ENCODE measurements at places on chromosomes 16 and 17. TPM values are rescaled to one million over a fixed set of nuclear protein-coding genes. Genes with fewer than 3 reads are reported as not detected.
A peak's percentile ranks its signal among the peaks of the same experiment; 100 is the strongest.

- DNase-seq: no peak
These were observed 46.4 kb upstream of the CLEC3A start for GRCh38 chr16:77975942-77976341.

- DNase-seq: peak; percentile 43
These were observed 65.4 kb downstream of the MRC2 start for GRCh38 chr17:62692721-62693431.

- no peak for DNase-seq
These were observed 36.0 kb downstream of the ZFP90 start for GRCh38 chr16:68575082-68575481.

DNA sequence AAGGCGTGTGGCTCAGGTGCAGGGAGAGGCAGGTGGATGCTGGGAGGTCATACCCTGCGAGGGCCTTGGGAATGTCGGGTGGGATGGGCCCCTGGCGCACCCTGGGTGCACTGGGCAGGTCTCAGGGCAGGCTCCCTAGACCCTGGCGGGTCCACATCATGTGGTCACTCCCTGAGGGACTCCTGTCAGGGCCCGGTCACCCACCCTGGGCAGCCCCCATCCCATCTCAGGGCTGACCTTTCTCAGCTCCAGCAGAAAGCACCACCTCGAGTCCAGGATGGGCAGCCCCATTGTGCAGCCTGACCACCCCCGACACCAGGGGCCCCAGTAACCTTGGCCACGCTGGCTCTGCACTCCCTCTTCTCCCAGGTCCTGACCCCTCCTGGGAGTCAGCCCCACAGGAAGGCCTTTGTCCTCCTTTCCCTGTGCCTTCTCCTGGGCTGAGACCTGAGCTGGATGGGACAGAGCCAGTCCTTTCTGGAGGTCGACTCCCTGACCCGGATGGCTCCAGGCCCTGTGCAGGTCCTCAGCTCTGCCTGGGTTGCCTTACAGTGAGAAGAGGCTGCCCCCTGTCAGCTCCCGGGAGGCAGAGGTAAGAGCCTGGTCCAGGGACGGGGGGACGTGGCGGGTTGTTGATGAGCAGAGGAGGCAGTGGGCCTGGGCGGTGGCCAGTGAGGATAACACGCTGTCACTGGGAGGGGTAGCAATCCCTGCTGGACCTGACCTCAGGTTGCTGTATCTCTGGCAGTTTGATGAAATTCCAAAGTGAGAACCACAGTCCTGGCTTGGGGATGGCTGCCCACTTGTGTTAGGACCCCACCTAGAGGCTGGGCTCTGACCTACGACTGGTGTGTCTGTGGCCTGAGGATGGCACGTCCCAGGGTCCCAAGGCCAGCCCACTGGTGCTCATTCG is 77.9 kb downstream of the GOSR1 start:
- DNase-seq: peak; percentile 26

- no peak for DNase-seq
These were observed 172.5 kb downstream of the PRKCA start for GRCh38 chr17:66474806-66475497.

GRCh38 chr17:60406887-60407286 is 15.0 kb upstream of the USP32 start:
- DNase-seq: no peak

- DNase-seq: no peak
These were observed 96.6 kb downstream of the METRNL start for GRCh38 chr17:83175822-83176622.

DNA sequence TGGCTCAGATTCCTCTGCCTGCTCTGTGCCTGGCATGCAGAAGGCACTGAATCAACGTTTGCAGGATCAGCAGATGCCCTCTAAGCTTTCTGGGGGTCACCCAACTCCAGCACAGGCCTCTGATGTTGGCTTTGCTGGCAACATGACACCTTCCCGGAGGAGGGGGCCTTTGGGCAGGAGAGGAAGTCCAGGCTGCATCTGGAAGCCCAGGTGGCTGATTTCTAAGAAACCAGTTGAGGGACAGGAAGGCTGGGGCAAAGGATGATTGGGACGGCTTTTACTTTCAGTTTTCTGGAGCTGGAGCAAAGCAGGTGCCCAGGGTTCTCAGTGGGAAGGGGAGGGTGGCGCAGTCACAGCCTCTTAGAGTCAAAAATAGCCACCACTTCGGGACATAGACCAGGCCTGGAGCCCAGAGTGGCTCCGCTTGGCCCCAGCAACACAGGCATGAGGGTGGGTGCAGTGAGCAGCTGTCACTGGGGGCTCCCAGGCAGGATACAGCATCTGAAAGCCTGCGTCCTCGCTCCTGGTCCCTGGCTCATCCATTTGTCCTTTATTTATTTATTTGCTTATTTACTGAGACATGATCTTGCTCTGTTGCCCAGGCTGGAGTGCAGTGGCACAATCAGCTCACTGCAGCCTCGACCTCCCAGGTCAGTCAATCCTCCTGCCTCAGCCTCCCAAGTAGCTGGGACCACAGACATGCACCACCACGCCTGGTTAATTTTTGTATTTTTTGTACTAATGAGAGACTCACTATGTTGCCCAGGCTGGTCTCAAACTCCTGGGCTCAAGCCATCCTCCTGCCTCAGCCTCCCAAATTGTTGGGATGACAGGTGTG is 15.1 kb downstream of the SOCS1 start:
- DNase-seq: no peak

DNA sequence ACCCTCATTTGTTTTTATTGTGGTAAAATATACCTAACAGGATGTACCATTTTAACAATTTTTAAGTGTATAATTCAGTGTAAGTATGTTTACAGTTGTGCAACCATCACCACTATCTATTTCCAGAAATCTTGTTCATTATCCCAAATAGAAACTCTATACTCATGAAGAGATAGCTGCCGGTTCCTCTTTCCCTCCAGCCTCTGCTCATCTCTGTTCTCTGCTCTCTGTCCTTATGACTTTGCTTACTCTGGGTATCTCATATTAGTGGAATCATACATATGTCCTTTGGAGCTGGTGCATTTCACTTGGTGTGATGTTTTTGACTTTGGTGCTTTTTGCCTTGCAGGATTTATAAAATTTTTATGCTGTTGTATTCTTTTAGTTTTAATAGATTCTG is 19.4 kb downstream of the CYLD start:
- DNase-seq: no peak

- DNase-seq: peak; percentile 82
These were observed 4.3 kb downstream of the CAMKK1 start for GRCh38 chr17:3888343-3889171.

DNA sequence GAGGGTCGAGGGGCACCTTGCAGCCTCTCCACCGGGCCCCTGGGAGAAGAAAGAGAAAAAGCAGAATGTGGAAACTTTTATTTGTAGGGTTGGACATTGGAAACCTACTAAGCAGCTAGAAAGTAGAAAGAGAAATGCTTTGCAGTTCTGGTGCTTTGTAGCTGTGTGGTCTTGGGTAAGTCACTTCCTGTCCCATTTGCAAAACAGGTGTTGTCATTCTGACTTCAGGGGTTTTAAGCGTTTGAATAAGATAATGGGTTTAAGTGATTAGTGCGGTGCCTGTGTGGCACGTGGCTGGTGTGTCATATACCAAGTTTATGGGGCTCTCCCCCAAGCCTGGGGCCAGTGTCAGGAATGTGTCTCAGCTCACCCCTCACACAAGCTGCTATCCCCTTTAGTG is 1.6 kb downstream of the CA4 start:
- DNase-seq: no peak

GRCh38 chr17:52841971-52842370 is 683.5 kb upstream of the CA10 start:
- DNase-seq: no peak

DNA sequence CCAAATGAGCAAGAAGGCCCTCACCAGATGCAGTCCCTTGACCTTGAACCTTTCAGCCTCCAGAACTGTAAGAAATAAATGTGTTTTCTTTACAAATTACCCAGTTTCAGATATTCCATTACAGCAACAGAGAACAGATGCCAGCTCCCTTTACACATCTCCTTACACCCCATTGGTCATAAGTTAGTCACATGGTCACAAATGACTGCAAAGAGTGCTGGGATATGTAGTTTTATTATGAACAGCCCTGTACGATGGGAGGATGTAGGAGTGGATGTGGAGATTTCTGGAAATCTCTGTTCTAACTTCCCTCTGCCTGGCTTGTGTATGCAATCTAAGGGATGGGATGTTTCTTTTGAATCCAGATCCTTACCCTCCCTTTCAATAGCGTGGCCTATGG is 13.3 kb upstream of the RPL38 start:
- DNase-seq: peak; percentile 51

- peak; percentile 93 for DNase-seq
These were observed 129.1 kb downstream of the SNX11 start for GRCh38 chr17:48236681-48237134.

GRCh38 chr16:78684655-78685375 is 585.4 kb downstream of the WWOX start:
- no peak for DNase-seq

DNA sequence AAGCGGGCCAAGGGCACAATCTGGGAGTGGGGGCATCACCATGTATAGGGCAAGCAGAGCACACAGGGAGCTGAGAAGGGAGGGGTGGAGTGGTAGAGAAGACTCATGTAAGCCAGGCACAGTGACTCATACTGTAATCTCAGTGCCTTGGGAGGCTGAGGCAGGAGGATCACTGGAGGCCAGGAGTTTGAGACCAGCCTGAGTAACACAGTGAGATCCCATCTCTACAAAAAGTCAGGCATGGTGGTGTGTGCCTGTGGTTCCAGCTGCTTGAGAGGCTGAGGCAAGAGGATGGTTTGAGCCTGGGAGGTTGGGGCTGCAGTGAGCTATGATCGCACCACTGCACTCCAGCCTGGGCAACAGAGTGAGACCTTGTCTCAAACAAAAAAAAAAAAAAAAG is 40.8 kb downstream of the ARHGAP27 start:
- DNase-seq: no peak

DNA sequence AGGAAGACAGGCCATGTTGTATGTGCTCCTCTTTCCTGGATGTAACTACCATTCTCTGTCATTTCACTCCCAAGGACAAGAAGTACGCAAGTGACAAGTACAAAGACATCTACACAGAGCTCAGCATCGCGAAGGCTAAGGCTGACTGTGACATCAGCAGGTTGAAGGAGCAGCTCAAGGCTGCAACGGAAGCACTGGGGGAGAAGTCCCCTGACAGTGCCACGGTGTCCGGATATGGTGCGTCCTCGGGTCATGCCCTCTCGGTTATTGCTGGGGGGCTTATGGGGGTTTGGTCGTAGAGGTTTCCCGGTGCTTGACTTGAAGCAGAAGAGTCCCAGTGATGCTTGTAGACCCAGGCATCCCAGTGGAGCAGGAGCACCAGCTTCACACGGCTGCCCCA is 29.0 kb downstream of the PLD6 start:
- no peak for DNase-seq

- no peak for DNase-seq
These were observed 15.9 kb upstream of the TBX2 start for GRCh38 chr17:61383689-61384201.

DNA sequence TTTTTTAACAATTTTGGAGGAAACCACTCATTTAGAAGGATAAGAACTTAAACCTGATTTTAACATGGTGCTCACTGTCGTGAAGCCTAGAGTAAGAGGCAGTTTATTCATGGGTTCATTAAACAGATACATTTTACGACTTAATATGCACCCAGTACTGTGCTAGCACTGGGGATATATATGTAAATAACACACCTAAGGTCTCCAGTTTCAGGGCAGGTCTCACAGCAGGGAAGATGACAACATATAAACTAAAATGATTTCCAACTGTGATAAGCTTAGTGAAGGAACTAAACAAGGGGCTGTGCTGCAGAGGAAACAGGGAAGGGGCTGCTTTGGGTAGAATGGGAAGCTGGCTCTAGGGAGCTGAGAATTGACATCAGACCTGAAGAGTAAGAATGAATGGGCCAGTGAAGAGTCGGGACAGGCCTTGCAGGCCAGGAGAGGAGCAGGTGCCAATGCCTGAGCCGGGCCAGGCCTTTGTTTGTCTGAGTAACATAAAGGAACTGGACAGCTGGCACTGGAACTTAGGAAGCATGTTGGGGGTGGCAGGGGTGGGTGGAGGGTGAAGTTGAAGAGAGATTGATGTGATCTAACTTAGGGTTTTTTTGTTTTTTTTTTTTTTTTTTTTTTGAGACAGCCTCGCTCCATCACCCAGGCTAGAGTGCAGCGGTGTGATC is 12.1 kb downstream of the NT5M start:
- DNase-seq: no peak

GRCh38 chr17:17030515-17031211 is 11.6 kb upstream of the MPRIP start:
- DNase-seq: no peak

DNA sequence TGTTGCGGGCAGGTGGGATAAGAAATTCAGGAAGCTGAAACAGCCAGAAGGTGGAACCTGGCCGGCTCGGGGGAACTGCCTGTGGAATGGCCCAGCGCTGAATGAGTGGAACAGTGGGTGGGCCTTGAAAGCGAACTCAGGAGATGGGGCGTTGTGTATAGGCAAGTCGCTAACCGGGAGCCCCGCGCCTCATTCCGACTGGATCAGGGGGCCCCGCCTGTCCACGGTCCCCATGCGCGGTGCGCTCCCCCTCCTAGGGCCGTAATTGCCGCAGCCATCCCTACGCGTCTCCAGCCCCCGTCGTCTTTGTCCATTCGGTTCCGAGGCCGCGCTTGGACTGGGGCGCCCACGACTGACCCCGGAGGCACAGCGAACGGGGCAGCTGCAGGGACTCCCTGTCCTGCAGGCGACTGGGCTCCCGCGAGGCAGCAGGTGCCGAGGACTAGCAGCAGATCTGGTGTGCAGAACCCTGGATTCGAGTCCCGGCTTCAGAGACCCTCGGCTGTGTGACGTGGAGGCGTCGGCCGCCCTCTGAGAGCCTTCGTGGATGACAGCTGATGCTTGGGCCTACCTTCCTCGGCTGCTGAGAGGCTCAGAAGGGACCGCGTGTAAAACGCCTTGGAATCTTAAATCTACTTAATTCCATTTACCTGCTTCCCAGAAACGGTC is 10.9 kb upstream of the CA4 start:
- no peak for DNase-seq

- no peak for DNase-seq
These were observed 164.8 kb upstream of the FOXF1 start for GRCh38 chr16:86345516-86345915.

DNA sequence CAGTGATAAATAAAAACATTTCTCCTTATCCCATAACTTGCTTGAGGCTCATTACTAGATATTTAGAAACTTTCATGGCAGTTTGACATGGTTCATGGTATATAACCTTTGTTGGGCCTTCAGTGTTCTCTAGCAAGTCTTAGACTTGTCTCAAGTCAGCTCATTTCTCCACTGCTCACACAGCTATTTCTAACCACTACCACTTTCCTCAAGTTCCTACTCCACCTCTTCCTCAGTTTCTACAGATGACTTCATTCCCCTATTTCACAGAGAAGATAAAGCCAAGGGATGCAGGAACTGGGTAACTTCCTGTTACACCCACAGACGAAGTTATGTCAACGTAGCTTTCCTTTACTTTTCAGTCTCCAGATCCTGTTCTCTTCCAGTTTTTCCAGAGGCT is 23.2 kb downstream of the NLK start:
- no peak for DNase-seq

CCDC78 gene
- total RNA-seq: 0.25 TPM

TEKT1 gene
- not detected for total RNA-seq

SERPINF2 gene
- total RNA-seq: 0.05 TPM

SRSF2 gene
- total RNA-seq: 289 TPM

MYH11 gene
- not detected for total RNA-seq

CLDN7 gene
- total RNA-seq: 2.4 TPM

KRT36 gene
- total RNA-seq: not detected

KRT39 gene
- not detected for total RNA-seq

EPX gene
- total RNA-seq: not detected

CPPED1 gene
- total RNA-seq: 40.1 TPM

CX3CL1 gene
- total RNA-seq: 1.0 TPM

CES3 gene
- 0.44 TPM for total RNA-seq
